ENCODE measurements at places on chromosomes 11 and 22.

GRCh38 chr22:48045369-48045768 is 1282.9 kb downstream of the TBC1D22A start:
- DNase-seq, result no peak

GRCh38 chr11:92969293-92969633 is 188 bp upstream of the MTNR1B start:
- DNase-seq, result peak; percentile 70

GRCh38 chr11:108160970-108161566 is 39.7 kb downstream of the ACAT1 start:
- no peak for DNase-seq

GRCh38 chr11:68980776-68981065 is at the start of gene MRGPRD:
Gene MRGPRD (minus strand): TSS chr11:68980986. CDS start chr11:68980986, 0 bp downstream.
- DNase-seq, result no peak

- peak; percentile 76 for DNase-seq
Observed at GRCh38 chr11:121249039-121249663, 43.4 kb upstream of the SC5D start.

- DNase-seq, result no peak
Observed at GRCh38 chr11:106262852-106263251, 185.4 kb downstream of the AASDHPPT start.

DNA sequence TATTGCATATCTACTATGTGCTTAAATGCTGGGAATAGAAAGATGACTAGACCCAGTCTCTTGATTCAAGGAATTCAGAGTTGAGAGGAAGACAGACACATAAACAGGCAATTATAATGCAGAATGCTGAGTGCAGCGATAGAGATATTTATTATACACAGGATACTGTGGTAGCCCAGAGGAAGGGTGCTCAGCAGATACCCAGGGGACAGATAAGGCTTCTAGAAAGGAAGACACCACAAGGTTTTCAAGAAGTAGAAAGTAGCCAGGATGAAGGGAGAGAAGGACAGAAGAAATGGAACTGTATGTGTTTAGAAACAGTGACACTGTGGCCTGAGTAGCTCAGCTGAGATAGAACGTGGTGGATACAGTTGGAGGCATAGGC is 79.4 kb upstream of the NNMT start:
- no peak for DNase-seq

- no peak for DNase-seq
Observed at GRCh38 chr11:77351281-77351886, 49.9 kb upstream of the GDPD4 start.

GRCh38 chr11:127338380-127339259 is 338.1 kb upstream of the KIRREL3 start:
- no peak for DNase-seq
